Stomach (tissue), 19 donors: ENCODE measurements at places on chromosomes 3 and 15.

GRCh38 chr15:92383519-92384324, 10.0 kb upstream of the ST8SIA2 start:
- DNase-seq: no peak
- no peaks in the 10 kb centered on the region for H3K4me1 ChIP-seq
- no peak overlapping the region for H3K27ac ChIP-seq
- no peak overlapping the region for H3K4me3 ChIP-seq
- H3K27me3 ChIP-seq: no peaks in the 10 kb centered on the region
- no peaks in the 10 kb centered on the region for H3K36me3 ChIP-seq

DNA sequence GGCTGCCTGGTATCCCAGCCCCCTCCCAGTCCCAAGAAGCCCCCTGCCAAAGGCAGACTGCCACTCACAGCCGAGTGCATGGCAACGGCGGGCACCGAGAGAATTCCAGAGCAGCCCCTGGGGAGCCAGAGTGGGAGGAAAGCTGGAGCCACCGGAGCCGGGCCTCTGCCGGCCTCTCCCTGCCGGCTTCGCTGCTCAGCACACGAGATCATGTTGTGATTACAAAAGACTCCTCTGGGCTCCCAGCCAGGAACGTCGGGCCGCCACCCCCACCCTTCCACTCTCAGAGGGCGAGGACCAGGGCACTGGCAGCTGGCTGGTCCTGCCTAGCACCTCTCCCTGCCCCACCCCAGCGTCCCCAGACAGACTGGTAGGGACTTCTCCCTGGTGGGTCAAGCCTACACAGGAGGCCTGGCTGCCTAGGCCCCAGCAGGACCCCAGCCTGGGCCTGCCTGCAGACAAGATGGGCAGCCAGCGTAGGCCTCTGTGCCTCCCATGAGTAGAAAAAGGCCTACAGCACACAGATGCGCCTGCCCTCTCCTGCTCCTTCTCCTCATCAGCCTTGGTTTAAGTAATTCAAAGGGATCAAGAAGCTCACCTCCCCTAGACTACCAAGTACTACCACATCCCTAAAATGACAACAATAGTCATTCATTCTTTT, at the start of gene CCDC9B:
CCDC9B (minus strand) TSS at position 200 of the 661 bp plus-strand sequence; CDS start at position 80, 120 bp downstream.
- peak; percentile 95 for DNase-seq
- peaks cover 100% of the 10 kb centered on the region for H3K4me1 ChIP-seq
- H3K27ac ChIP-seq: peak within 1 kb of the TSS; percentile 92
- peaks cover 6% of the 10 kb centered on the region for H3K36me3 ChIP-seq
- H3K4me3 ChIP-seq: peak within 1 kb of the TSS; percentile 49

DNA sequence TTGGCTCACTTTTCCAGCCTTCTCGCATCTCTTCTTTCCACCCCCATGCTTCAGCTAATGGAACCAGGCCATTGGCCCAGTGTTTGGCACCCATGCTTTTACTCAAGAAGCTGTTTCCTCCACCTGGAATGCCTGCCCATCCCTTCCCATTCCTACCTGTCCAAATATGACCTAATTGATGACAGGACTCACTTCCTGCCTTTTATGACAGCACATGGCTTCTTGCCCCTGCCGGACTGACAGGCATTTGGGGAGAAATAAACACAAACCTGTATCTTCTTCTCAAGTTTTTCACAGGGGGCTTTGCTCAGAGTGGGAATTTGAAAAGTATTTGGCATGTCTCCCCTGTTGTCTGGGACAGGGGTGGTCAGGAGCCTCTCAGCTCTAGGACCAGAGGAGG, 120.1 kb downstream of the ABHD5 start:
- no peak overlapping the region for H3K4me3 ChIP-seq
- no peaks in the 10 kb centered on the region for H3K36me3 ChIP-seq
- no peak for DNase-seq
- no peaks in the 10 kb centered on the region for H3K4me1 ChIP-seq

GRCh38 chr3:48431224-48432029, 1.5 kb upstream of the PLXNB1 start:
- peaks cover 79% of the 10 kb centered on the region for H3K4me1 ChIP-seq
- H3K36me3 ChIP-seq: peaks cover 8% of the 10 kb centered on the region
- peak overlapping the region; percentile 96 for H3K27ac ChIP-seq
- no peaks in the 10 kb centered on the region for H3K27me3 ChIP-seq
- H3K4me3 ChIP-seq: no peak overlapping the region

DNA sequence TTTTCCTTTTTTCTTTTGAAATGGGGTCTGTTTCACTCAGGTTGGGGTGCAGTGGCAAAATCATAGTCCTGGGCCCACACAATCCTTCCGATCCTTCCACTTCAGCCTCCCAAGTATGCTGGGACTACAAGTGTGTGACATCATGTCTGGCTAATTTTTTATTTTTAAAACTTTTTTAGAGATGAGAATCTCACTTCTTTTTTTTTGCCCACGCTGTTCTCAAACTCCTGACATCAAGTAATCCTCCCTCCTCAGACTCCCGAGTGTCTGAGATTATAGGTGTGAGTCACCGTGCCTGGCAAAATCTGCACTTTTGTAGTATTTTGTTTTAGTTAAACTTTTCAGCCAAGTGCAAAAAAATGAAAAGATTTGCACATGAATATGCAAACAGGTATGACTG, 171.0 kb downstream of the FNDC3B start:
- no peak overlapping the region for H3K4me3 ChIP-seq
- no peaks in the 10 kb centered on the region for H3K36me3 ChIP-seq
- no peak for DNase-seq
- no peaks in the 10 kb centered on the region for H3K27me3 ChIP-seq

DNA sequence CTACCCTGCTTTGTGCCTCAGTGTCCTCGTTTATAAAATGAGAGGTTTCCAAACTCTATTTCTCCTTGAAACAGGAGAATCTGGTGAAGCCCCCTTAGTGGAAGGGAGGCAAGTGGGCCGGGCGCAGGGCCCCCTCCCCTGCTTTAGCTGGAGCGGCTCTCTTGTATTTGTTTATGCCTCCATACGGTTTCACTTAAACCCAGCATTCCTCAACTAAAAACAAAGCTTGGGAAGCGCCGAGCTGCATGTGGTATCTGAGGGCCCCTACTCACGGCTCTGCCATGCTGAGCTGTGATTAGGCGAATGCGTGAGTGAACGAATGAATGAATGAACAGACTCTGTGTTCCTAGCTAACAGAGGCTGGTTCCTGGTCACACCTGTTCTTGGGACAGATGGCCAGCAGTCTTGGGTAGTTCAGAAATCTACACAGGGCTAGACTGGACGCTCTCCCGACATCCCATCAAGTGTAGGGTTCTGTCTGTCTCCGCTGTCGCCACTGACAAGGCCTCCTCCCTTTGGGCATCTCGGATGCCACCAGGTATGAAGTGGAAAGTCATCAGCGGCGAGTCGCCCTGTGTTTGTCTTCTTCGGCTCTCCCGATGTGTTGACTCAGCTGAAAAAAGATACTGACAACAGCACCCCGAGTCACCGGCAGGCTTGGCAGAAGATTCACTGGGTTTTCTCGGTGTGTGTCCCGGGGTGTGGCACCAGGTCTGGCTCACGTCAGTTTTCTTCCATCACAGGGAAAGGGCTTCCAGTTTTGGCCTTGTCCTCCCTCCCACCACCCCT, 42.4 kb upstream of the VPS8 start:
- no peaks in the 10 kb centered on the region for H3K36me3 ChIP-seq
- H3K27ac ChIP-seq: no peak overlapping the region
- no peak for DNase-seq
- H3K4me1 ChIP-seq: no peaks in the 10 kb centered on the region

- H3K36me3 ChIP-seq: peaks cover 14% of the 10 kb centered on the region
- no peak overlapping the region for H3K4me3 ChIP-seq
- no peaks in the 10 kb centered on the region for H3K27me3 ChIP-seq
- H3K4me1 ChIP-seq: peaks cover 53% of the 10 kb centered on the region
Measured at GRCh38 chr3:49004352-49005302, 2.6 kb upstream of the WDR6 start.

DNA sequence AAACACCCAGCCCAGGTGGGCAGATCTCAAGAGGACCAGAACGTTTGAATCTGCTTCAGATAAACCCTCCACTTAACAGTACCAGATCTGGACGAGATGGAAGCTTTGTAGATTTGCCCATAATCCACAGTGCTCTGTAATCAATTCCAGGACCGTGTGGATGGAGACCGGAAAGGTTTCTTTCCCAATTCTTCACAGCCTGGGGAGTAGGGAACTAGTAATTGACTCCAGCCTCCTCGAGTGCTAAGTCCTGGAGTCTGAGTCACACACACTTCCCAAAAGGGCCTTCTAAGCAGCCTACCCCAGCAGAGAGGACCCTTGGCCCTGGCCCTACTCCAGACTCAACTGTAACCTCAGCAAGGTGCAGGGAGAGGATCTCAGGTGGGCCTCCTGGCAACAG, 56.2 kb upstream of the TSEN2 start:
- H3K27ac ChIP-seq: no peak overlapping the region
- H3K27me3 ChIP-seq: no peaks in the 10 kb centered on the region
- H3K36me3 ChIP-seq: no peaks in the 10 kb centered on the region
- no peak for DNase-seq
- H3K4me3 ChIP-seq: no peak overlapping the region

GRCh38 chr15:93644595-93644994, 555.6 kb upstream of the RGMA start:
- no peak overlapping the region for H3K27ac ChIP-seq
- no peaks in the 10 kb centered on the region for H3K4me1 ChIP-seq
- H3K27me3 ChIP-seq: no peaks in the 10 kb centered on the region

- no peak overlapping the region for H3K27ac ChIP-seq
- H3K4me3 ChIP-seq: no peak overlapping the region
Measured at GRCh38 chr15:93164409-93164808, 75.4 kb upstream of the RGMA start.

DNA sequence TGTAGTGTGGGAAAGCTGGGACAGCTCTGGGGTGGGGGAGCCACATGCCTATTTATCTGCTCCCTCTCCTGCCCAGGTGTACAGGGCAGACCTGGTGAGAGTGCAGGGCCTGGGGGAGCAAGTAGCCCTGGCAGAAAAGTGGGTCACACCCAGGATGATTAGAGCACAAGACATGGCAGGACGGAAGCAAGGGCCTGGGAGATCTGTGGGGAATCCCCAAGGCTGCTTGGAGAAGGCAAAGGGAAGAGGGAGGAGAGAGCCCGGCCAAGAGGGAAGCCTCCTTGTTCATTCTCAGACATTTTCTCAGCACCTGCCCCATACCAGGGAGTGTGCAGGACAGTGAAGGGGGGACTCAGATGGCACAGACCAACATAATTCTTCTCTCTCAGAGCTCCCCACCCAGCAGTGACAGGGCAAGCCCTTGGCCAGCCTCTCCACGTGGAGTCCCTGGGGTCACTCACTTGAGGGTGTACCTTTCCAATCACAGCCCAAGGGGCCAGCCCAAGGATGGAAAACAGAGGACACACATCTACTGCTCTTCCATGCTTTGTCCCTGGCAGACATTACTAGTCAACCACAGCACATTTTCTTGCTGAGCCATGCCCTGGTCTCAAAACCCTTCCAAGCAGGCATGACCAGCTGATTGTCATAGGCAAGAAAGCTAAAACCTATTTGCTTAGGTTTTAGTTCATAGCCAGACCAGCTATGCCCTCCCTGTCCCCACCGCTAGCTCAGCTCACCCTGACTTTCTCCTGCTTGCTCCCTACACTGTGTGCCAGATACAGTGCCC, 4.9 kb upstream of the DUSP7 start:
- no peaks in the 10 kb centered on the region for H3K27me3 ChIP-seq
- peak; percentile 40 for DNase-seq
- no peak overlapping the region for H3K4me3 ChIP-seq
- H3K27ac ChIP-seq: no peak overlapping the region
- H3K4me1 ChIP-seq: peaks cover 8% of the 10 kb centered on the region

GRCh38 chr3:174462916-174463315, 396.2 kb upstream of the NAALADL2 start:
- no peaks in the 10 kb centered on the region for H3K4me1 ChIP-seq
- H3K4me3 ChIP-seq: no peak overlapping the region
- no peaks in the 10 kb centered on the region for H3K27me3 ChIP-seq
- H3K36me3 ChIP-seq: no peaks in the 10 kb centered on the region
- H3K27ac ChIP-seq: no peak overlapping the region

GRCh38 chr3:188752850-188753249, 418.9 kb upstream of the TPRG1 start:
- no peak overlapping the region for H3K4me3 ChIP-seq
- no peaks in the 10 kb centered on the region for H3K27me3 ChIP-seq
- no peak for DNase-seq

DNA sequence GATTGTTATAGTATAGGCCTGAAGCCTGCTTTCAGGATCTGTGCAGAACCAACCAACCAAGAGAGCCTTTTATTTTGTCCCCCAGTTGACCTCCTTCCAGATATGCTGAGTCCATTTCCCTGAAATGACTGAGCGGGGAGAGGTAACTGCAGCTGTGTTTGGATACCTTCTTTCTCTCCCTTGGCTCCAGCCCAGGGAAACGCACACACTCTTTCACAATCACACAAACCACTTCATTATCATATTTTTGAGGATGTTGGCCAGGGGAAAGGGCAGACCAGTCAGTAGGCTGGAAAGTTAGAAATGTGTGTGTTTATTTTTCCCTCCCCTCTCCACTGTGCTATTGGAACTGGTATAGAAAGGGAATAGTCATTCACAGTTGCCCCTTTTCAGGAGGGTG, 417.7 kb upstream of the TBL1XR1 start:
- H3K4me3 ChIP-seq: no peak overlapping the region
- no peak overlapping the region for H3K27ac ChIP-seq
- peak; percentile 74 for DNase-seq
- H3K27me3 ChIP-seq: no peaks in the 10 kb centered on the region
- H3K4me1 ChIP-seq: peaks cover 29% of the 10 kb centered on the region

DNA sequence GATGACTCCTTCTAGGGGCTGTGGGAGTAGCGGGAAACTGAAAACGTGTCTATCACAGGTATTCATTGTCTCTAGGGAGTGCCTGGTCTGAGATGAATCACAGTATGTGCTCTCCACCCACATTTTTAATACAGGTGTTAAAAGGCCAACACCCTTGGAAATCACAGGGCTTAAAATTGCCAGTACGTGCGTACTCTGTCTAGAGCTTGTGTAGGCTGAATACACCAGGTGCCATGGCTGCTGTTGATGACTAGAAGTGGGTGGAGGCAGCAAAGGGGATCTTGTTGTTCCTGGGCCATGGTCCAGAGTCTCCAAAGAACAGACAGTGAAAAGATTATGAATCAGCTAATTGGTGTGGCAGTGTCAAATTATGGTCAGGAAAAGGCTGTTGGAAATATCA, 35.1 kb upstream of the P3H2 start:
- H3K27me3 ChIP-seq: no peaks in the 10 kb centered on the region
- H3K4me1 ChIP-seq: no peaks in the 10 kb centered on the region
- DNase-seq: peak; percentile 43
- H3K4me3 ChIP-seq: no peak overlapping the region

GRCh38 chr3:53170325-53171063, 9.5 kb downstream of the PRKCD start:
- no peak for DNase-seq
- H3K4me3 ChIP-seq: peak overlapping the region; percentile 29
- peaks cover 89% of the 10 kb centered on the region for H3K4me1 ChIP-seq
- H3K27ac ChIP-seq: peak overlapping the region; percentile 46
- H3K27me3 ChIP-seq: no peaks in the 10 kb centered on the region

DNA sequence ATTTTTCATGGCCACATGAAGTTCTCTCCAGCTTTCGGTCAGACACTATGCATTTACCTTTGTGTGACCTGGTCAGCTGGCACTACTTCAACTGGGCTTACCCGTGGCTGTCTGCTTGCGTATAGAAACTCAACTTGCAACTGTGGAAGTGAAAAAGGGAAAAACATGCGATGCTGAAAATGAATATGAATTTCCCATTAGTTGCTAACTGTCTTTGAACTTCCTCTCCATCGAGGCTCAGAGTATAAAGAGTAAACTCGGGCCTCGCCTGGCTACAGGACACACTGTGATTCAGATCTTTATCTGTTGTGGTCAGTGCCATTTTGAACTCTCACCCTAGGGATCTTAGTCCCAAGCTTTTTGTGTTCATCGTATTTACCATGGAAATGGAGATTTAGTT, 26.8 kb downstream of the NFKBIZ start:
- no peak for DNase-seq
- H3K27me3 ChIP-seq: no peaks in the 10 kb centered on the region
- H3K36me3 ChIP-seq: no peaks in the 10 kb centered on the region
- peaks cover 8% of the 10 kb centered on the region for H3K4me1 ChIP-seq
